Cardiac fibroblast (primary cell): ENCODE measurements at places on chromosomes 1 and 21.

GRCh38 chr1:116879478-116880133 lies 30.1 kb upstream of the PTGFRN start:
- no peak for DNase-seq

- no peak for DNase-seq
These were observed 374.9 kb upstream of the CAMK1G start for GRCh38 chr1:209208648-209209047.

GRCh38 chr1:2009101-2010053 lies 5.8 kb upstream of the CFAP74 start:
- DNase-seq: no peak

DNA sequence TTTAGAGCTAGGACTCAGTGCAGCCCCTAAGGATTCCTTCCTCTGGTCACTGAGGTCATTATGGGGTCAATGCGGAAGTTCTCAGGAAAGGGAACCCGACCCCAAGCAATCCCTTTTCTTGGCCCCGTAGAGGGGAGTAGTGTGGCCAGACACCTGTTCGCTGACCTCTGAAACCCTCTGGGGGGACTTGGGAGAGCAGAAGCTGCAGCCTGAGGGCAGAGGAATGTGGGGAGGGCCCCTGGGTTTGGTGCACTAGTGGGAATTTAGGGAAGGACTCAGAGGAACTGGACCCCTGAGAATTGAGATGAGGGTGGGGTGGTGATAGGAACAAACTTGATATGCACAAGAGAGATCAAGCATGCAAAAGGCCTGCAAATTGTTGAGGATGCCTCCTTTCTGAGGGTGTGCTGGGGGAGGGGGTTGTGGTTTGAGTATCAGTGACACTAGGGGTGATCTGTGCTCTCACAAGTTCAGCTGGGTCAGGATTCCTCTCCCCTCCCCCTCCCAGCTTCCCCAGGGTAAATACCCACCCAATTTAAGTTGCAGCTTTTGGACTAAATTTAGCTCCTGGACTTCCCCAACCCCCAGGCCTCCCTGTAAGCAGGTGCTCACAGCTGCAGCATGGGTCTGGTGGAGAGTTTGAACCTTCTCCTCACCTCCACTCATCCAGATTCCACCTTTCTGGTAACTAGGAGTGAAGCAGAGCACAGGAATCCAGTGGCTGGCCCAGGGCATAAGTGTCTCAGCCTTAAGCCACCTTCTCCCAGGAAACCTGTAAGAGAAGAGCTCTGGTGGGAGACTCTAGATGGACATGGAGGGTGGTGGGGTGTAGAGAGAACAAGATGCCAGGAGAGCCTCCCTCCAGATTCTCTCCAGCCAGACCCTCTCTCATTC lies 13.5 kb downstream of the ADAMTSL4 start:
- no peak for DNase-seq

DNA sequence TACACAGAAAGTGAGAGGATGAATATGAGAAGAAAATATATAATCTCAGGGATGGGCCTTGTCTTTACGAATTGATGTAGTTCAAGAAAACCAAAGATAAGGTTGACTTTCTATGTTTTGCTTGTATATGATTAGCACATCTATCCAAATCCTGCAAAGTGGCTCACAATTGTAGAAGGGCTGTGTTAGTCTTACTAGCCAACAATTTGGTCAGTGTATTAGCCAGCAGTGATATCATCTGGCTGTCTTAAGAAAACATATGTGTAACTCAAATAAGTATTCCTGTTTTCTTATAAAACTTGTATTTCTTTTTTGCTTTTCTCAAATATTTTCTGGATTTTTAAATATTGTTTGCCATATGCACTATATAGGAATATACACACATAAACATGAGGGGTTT lies 5.5 kb downstream of the SDCCAG8 start:
- no peak for DNase-seq

DNA sequence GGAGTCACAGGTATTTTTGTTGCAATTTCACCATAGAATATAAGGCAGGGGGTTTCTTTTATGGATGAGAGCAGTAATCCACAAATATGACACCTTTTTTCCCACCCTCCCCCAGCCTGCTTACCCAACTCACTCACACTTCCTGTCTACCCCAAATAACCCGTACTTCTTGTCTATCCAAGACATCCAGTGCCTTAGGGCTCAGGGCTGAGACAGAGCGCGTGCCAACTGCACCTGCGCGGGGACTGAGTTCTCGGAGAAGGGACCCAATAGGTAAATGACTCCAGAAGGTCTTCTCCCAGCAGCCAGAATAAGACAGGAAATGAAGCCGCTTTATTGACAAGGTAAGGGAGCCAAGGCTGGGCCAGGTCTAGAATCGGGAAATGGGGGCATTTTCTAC lies 369.1 kb downstream of the SIPA1L2 start:
- no peak for DNase-seq

GRCh38 chr1:119227456-119227855 lies 87.0 kb upstream of the WARS2 start:
- peak; percentile 9 for DNase-seq
